ENCODE measurements at places on chromosomes 2 and 18.

- peak; percentile 93 for DNase-seq
Measured at GRCh38 chr18:70132999-70133398, 72.5 kb downstream of the RTTN start.

DNA sequence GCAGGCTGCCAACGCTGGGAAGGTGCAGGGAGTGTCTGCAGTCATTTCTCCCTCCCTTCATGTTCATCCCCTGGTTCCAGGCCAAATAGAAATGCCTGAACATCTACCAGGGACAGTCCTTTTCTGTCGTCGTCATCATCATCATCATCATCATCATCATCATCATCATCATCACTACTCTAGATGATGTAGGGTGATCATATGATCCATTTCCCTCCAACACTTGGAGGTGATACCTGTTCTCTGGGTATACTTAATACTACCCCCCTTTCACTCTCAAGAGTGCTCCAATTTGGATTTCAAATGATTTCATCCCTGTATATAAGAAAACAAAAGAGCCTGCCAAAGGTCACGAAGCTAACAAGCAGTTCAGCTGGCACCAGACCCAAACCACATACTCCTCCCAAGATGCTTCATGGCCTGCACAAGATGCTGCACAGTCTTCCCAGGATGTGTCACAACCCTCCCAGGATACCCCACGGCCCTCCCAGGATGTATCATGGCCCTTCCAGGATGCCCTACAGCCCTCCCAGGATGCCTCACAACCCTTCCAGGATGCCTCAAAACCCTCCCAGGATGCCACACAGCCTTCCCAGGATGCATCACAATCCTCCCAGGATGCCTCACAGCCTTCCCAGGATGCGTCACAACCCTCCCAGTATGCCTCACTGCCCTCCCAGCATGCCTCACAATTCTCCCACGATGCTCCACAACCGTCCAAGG lies 257.9 kb downstream of the DYSF start:
- DNase-seq: peak; percentile 62

DNA sequence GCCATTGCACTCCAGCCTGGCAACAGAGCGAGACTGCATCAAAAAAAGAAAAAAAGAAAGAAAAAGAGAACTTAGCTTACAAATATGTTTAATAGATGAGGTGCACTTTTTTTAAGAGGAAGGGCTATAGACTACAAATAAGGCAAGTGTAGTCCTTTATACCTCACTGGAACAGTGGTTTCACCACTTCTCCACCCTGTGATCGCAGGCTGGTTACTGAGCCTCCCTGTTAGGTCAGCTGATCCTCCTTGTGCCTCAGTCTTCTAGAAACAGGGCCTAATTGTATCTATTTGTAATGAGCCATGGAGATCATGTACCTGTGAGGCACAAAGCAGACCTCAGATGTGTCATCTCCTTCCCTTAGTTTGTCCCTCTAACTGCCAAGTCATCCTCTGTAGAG lies 4.5 kb downstream of the CXCR2 start:
- no peak for DNase-seq

GRCh38 chr2:84223191-84223590 lies 235.9 kb downstream of the SUCLG1 start:
- peak; percentile 48 for DNase-seq

- DNase-seq: no peak
Measured at GRCh38 chr2:46029332-46029811, 267.8 kb upstream of the EPAS1 start.

DNA sequence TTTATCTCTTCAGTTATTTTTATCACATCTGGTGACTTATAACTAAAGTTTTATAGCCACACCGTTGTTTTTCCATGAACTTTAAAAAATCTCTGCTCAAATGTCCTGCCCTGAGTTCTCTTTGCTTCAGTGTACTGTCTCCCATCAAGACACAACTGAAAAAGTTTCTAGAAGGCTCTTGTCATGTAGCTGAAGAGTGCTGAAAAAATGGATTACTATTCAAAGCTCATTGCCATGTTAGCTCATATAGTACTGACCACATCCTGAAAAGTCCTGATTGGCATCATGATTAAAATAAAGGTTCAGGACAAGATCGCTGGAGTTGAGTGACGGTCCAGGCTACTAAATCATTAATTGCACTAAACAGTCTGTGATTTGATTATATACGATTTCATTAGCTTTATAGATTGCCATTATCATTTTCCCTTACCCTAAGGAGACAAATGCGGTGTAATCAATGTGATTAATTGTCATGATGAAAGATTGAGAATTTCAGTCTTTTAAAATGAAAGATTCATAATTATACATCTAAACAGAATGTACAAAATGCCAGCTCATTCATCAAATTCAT lies 62.2 kb downstream of the MFSD6 start:
- no peak for DNase-seq

DNA sequence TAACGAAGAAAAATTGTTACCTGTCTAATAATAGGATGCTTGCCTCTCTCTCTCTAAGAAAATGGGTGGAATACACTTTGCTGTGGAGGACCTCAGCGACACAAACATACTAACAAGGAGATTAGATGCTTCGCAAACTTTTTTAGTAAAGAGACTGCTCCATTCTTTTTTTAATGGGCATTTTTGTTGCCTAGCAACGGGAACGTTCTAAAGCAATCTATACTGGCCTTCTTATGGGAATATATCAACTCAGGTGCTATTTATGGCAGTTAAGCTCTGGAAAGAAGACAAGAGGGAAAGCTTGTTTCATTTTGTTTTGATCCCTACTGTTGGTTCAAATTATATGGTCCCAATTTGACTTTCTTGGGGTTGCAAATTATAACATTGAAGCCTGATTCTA lies 86.8 kb upstream of the CBLN2 start:
- no peak for DNase-seq

- no peak for DNase-seq
Measured at GRCh38 chr2:110871637-110872036, 139.3 kb downstream of the ACOXL start.

- DNase-seq: peak; percentile 81
Measured at GRCh38 chr2:234792621-234793022, 159.2 kb upstream of the SH3BP4 start.

- DNase-seq: no peak
Measured at GRCh38 chr2:199882667-199883066, 28.4 kb upstream of the C2orf69 start.

- DNase-seq: peak; percentile 5
Measured at GRCh38 chr2:17148407-17149145, 369.7 kb downstream of the RAD51AP2 start.

GRCh38 chr18:35334212-35334611 lies 10.0 kb downstream of the ZNF24 start:
- no peak for DNase-seq

- no peak for DNase-seq
Measured at GRCh38 chr18:63684718-63685117, 18.0 kb upstream of the SERPINB11 start.

DNA sequence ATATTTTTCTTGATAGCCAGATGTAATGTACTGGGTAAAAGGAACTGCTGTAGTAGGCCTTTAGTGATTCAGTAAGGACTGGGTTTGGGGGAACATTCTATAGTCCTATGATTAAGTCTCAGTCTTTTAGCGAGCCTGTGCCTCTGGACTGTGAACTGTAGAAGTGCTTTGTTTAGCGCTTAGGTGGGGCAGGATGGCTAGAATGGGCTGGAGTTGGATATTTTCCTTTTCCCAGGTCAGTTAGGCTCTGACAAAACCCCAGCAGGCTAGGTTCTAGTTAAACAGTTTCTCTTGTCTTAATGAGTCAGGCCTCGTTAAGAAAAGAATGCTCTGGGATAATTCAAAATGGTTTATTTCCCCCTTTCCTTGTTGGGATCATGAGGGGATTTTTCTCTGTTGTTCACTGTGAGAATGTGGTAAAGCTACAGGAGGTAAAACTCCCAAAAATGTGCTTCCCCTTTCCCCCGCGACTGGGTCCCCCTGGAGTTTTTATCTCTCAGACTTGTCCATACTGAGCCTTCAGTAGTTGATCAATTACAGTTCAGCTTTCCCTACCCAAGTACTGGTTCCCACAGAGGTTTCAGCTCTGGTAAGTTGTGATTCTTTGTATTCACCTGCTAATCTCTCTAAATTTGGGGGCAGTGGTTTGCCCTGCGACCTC lies 31.5 kb downstream of the EHBP1 start:
- peak; percentile 47 for DNase-seq

- DNase-seq: no peak
Measured at GRCh38 chr2:203849010-203849409, 18.6 kb upstream of the CTLA4 start.

DNA sequence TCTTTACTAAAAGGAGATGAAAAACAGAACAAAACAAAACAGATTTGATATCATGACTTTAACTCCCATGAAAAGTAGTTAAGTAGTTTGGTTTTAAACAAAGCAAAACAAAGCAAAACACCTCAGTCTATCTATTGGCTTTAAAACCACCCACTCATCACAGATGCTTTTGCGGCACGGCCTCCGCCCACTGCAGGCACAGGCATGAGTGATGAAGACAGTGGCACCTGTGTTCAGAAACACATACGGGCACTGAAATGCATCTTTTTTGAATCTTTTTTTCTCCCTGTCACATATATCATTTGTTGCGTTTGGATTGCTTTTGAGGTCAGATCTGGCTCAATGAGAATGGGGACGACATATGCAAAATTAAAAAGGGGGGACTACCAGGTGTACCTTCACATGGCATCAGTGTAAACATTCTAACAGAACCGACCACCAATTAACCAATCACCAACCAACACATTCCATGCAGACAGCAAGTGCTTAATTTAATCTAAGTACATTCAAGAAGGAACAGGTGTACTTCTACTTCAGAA lies 147.4 kb upstream of the REV1 start:
- no peak for DNase-seq

- no peak for DNase-seq
Measured at GRCh38 chr2:114700440-114700839, 258.0 kb downstream of the DPP10 start.

DNA sequence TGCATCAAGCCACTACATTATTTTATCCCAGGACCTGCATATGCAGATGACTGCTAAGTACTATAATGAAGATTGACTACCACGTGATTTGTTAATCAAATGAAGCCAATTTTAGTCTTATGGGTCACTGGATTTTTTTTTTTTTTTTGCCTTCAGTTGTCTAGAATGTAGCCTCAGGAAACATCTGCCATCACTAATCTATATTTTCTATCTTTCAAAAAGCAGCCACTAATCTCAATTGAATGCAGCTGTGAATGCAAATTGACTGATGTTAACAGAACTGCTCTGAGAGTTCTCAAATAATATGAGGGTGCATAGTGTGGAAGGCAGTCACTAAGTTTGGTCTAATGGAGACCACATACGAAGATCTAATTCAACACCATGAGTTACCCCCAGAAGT lies 106.3 kb downstream of the ABCA12 start:
- DNase-seq: no peak

DNA sequence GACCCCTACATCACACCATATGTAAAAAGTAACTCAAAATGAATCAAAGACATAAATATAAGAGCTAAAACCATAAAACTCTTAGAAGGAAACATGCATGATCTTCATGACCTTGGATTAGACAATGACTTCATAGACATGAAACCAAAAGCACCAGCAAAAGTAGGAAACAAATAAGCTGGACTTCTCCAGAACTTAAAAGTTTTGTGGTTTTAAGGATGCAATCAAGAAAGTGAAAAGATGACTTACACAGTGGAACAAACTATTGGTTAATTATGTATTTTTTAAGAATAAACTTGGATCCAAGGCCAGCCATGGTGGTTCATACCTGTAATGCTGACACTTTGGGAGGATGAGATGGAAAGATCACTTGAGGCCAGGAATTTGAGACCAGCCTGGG lies 150.2 kb downstream of the GALNT1 start:
- DNase-seq: no peak

GRCh38 chr2:73092146-73092783 lies 20.5 kb downstream of the RAB11FIP5 start:
- DNase-seq: no peak
